Ureter (tissue), 1 donor: ENCODE measurements at places on chromosomes 7 and 10. TPM values are rescaled to one million over a fixed set of nuclear protein-coding genes. Genes with fewer than 3 reads are reported as not detected.

- DNase-seq = no peak
Measured at GRCh38 chr10:45399113-45399512, 25.1 kb downstream of the ALOX5 start.

The GSTO1 gene
- 79.4 TPM for total RNA-seq

The GPRIN2 gene
- 9.4 TPM for total RNA-seq

The POLR2J2 gene
- total RNA-seq = 17.3 TPM

DNA sequence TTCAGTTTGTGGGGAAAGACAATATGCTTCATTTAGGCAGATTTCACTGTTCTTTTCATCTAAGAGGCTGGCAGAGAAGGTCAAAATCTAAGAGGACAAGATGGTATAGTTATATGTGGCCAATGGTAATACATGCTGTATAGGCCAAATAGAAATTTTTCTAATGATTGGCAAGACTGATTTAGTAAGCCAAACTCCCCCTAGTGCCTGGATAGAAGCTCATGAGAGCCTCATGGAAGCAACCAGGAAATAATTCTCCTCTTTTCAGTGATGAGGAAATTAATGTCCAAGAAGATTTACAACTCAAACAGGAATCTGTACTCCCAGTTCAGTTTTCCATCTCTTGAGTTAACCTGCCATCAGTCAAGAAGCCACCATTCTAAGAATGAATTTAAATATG is 253.6 kb upstream of the PHF14 start:
- no peak for DNase-seq

The MOGAT3 gene
- total RNA-seq = not detected

DNA sequence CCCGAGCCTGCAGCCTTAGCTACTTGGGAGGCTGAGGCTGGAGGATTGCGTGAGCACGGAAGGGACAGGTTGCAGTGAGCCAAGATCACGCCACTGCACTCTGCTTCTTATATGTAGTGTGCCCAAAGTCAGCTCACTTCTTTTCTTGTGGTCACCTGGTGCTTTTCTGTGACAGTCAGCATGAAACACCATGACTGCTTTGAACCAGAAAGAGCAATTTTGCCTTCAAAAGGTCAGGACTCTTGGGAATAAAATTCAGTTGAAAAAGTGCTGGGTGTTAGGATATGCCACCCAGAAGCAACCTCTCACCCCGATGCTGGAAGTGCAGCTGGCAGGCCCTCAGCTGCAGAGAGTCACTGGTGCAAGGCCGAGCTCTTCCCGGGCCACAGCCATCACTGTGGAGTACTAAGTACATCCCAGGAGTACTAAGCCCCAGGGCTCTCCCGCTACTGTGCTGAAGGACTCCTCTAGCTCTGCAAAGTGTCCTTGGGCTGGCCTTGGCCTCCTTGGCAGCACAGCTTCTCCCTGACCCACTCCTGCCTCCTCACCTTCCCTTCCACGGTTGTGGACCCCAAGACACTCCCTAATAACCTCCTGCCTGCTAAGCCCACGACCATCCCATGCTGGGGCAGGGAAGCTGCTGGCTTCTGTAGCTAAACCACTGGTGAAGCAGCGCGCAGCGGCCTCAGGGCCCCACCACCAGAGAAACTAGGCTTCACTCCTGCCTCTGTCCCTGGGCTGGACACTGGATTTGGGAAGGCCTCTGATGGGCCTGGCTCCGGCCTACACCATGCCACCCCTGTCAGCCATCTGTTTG is 17.6 kb upstream of the GDI2 start:
- DNase-seq = no peak

The LRRC18 gene
- not detected for total RNA-seq

DNA sequence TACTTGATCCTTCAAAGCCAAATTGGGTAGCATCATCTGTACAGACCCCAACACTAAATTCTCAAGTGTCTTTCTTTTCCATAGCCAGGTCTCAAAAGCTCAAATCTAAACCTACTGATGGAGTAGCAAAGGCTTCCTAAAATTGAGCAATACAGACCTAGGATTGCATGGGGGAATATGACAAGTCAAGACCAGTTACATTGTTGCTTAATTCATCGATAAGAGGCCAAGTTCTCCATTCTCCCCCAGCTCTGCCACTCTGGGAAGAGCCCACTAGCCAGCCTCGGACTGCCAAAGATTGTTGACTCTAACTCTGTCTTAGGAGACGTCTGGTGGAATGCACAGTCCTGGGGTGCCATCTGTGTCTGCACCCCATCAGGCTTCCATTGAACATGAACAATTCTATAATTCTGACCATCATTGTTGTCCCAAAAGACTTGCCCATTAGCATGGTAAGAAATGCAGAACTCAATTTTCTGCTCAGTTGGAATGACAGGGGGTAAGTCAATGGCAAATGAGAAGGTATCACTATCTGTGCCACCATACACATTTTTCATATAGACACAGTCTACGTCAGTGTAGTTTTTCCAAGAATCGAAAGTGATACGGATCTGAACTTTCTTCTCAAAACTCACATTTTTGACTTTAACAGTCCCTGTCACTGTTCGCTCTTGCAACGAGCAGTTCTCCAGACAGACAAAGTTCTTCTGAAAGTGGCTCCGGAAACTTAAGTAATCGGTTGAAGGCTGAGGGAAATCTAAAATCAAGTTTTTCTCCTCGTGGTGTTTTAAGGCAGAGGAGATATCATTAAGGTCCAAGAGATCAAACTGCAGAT is 2.9 kb downstream of the PPP1R3C start:
- DNase-seq = no peak

GRCh38 chr10:130227883-130228282 is 91.7 kb downstream of the GLRX3 start:
- no peak for DNase-seq

The RADIL gene
- total RNA-seq = 4.7 TPM

DNA sequence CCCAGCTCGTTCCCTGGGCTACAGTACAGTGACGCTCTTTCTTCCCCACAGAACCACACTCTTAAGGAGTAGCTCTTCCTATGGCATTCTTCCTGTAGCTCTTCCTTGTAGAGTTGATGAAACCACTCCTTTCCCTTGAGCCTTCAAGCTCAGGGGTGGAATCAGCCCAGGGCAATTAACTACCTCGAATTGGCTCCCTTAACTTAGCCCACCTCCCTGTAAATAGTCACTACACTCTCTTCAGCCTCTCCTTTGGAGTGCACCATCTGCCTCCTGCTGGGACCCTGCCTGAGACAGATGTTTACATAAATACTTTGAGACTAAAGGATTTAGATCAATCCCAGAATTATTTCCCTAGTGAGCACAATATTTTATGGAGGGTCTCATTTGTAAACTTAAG is 537.8 kb upstream of the AUTS2 start:
- DNase-seq = no peak

- DNase-seq = no peak
Measured at GRCh38 chr10:92811986-92812385, 36.3 kb upstream of the EXOC6 start.

DNA sequence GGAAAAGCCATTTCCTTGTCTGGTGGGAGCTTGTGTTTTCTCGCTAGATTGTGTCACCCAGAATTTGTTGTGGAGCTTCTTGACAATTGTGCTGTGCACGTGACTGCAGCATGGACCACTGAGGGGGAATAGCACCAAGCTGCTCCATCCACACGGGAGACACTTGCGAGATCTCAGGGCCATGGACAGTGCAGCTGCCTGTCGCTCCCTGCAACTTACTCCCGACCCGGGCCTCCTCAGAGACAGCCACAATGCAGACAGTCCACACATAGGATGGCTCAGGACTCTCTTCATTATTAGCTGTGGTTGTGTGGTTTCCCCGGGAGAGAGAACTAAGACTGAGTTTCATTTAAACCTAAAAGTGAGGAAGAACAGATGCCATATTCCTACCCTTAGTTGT is 673.2 kb upstream of the GALNT17 start:
- DNase-seq = no peak

DNA sequence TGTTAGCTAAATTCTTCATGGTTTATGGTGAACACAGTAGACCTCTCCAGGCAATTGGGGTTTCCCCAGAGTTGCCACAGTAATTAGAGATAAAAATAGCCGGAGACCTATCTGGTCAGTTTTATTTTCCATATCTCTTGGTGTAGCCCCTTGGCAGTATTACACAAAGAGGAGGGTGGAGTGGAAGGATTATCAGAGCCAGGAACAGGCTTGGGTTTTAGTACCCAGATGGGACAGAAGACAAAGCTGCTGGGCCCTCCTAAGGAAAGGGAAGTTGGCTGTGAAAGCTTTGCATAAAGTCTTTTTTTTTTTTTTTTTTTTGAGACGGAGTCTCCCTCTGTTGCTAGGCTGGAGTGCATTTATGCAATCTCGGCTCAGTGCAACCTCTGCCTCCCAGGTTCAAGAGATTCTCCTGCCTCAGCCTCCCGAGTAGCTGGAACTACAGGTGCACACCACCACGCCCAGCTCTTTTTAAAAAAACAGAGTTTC is 9.7 kb downstream of the ZSCAN21 start:
- no peak for DNase-seq

DNA sequence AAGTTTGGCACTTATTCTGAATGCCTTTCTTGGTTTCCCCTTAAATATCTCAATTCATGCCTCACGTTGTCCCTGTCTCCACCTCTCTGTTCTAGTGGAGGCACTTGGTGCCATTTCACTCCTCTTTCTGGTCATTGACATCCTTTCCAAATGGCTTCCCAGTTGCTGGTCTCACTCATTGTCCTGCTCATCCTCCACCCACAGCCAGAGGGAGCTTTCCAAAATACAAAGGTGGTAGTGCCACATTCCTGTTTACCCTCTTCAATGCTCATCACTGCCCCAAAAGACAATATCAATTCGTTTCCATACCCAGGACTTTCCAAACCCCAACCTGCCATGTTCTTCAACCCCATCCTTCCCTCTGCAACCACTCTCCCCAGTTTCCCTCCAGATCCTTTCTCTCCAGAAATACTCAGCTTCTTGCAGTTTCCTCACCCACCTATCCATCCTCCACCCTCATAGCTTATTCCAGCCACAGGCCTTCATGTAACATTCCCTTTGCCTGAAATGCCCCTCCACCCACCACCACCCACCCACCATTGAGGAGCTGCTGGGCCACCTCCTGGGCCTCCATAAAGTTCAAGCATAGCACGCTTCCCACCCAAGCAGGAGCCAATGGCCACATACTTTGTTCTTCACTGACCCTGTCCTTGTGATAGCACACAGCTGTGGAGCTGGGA is 63.1 kb upstream of the ADRB1 start:
- no peak for DNase-seq

The PRLHR gene
- not detected for total RNA-seq

The RASSF4 gene
- 22.7 TPM for total RNA-seq

DNA sequence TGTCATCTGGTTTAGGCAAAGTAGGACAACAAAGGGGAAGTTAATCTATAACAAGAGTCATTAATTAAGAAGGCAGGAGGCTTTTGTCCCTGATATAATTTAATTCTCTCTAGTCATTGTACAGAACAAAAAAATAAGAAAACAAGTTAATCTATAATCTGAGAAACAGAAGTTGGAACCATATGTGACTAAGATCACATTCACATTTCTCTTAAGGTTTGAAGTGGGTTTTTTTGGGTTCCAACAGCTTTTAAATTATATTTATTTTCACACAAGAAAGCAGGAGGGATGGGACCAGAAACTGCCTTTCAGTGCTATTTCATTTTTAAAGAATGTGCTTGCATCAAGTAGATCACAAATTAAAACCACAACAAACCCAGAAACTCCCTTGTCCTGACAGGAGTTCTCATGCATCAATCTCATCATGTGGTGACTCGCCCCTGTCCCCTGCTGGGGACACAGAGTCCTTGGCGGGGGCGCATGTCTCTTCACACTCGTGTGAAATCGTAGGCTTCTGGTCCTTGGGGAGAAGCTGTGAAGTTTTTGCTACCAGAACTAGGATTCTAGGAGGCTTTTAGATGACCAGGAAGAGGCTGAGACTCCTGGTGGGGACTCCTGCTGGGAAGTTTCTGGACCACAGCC is 10.1 kb upstream of the OPN4 start:
- DNase-seq = peak; percentile 40

The ADAM12 gene
- total RNA-seq = 12.3 TPM

The CDH23 gene
- 79.3 TPM for total RNA-seq

- DNase-seq = no peak
Measured at GRCh38 chr7:40870108-40870507, 735.3 kb downstream of the SUGCT start.

The MYO3A gene
- total RNA-seq = 0.70 TPM

GRCh38 chr10:124146483-124146882 is 53.1 kb upstream of the CHST15 start:
- DNase-seq = no peak

GRCh38 chr7:55191926-55192692 is 173.0 kb upstream of the LANCL2 start:
- no peak for DNase-seq

DNA sequence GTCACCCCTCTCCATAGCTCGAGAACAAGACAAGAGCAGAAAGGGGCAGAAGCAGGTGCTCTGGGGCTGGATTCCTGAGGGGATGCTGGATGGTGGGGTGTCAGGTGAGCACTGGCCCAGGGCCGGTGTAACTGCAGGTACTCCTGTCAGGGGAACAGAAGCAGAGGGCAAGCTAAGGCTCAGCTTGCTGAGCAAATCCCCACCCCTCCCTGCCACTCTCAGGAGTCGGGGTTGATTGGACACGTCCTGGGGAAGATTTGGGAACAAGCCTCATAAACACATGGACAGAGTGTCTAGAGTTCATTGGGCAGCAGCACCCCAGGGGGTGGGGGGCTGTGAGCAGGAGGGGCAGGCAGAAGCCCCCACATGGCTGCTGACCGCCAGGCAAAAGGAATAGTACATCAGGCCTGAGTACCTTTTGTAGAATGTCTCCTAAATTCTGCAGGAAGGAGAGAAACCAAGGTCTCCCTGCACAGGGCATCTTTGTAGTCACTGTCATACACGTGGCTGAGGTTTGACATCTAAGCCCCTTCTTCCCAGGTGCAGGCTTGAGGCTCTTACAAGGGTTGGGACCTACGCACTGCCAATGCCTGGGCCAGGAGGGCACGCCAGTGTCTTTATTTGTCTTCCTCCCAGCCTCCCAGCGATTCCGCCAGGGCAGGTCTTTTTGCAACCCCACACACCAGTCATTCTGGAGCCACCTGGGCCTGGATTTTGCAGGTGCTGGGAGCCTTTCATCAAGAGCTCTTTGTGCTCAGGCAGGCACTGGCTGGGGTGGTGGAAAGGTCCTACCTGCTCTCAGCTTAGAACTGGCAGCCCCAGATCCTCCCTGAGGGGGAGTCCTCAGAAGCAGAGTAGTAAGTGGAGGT is 2.8 kb downstream of the CALML3 start:
- DNase-seq = no peak

The TMEM273 gene
- 26.6 TPM for total RNA-seq

- no peak for DNase-seq
Measured at GRCh38 chr10:23975431-23975830, 233.5 kb upstream of the KIAA1217 start.

The TCERG1L gene
- 0.91 TPM for total RNA-seq

The GRM3 gene
- not detected for total RNA-seq

GRCh38 chr10:113987156-113987555 is 56.5 kb upstream of the ADRB1 start:
- no peak for DNase-seq

The KLHL7 gene
- total RNA-seq = 16.6 TPM
